Stimulated activated CD8-positive, alpha-beta memory T cell treated with anti-CD3 and anti-CD28 coated beads, Interleukin-2, amount 100 ng/mL, for 1 hour (primary cell): ENCODE measurements at places on chromosomes 7 and 10.

- DNase-seq = no peak
Measured at GRCh38 chr7:2571409-2571808, 12.6 kb downstream of the IQCE start.

DNA sequence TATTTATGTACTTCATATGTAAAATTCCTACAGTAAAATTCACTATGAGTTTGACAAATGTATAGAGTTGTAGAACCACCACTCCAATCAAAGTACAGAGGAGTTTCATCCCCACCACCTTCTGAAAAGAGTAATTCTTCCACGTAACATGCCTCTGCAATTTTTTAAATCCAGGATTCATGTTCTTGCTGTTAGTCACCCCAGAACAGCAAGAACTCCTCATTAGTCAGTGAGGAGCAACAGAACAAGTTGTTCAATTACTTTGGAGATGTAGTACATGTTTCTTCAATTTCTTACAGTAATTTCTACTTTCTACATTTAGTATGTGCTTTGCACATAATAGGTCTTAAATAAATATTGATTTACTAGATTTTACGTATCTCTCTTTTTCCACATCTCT is 248.1 kb downstream of the ABCA13 start:
- DNase-seq = no peak

GRCh38 chr10:62637249-62638061 is 167.1 kb upstream of the ADO start:
- peak; percentile 24 for DNase-seq

GRCh38 chr10:51422311-51423120 is 276.9 kb downstream of the CSTF2T start:
- DNase-seq = no peak
